Smooth muscle cell of trachea (primary cell): ENCODE measurements at places on chromosomes 12 and 14. TPM values are rescaled to one million over a fixed set of nuclear protein-coding genes. Genes with fewer than 3 reads are reported as not detected.

SPX gene
- 0.50 TPM in 1 of 2 replicates, not detected in the other for total RNA-seq

PTHLH gene
- 0.83 and 1.9 TPM in 2 replicates for total RNA-seq

C14orf119 gene
- 67.8 and 72.4 TPM in 2 replicates for total RNA-seq

LTBP2 gene
- 165 and 248 TPM in 2 replicates for total RNA-seq

SLC41A2 gene
- 22.1 and 26.6 TPM in 2 replicates for total RNA-seq

SLC25A21 gene
- 0.73 and 0.83 TPM in 2 replicates for total RNA-seq

RASAL1 gene
- not detected in 2 replicates for total RNA-seq

CCDC85C gene
- 5.0 and 6.8 TPM in 2 replicates for total RNA-seq

MGP gene
- total RNA-seq = 3.5 and 4.1 TPM in 2 replicates

DIO3 gene
- not detected in 2 replicates for total RNA-seq

OTX2 gene
- not detected in 2 replicates for total RNA-seq

ZC2HC1C gene
- 1.2 and 2.5 TPM in 2 replicates for total RNA-seq

NRIP2 gene
- total RNA-seq = 0.15 and 0.50 TPM in 2 replicates

C14orf132 gene
- 31.9 and 59.4 TPM in 2 replicates for total RNA-seq

SERPINA3 gene
- total RNA-seq = 0.15 and 3.5 TPM in 2 replicates

ANKS1B gene
- 0.66 and 0.87 TPM in 2 replicates for total RNA-seq

SLC7A8 gene
- 14.7 and 24.8 TPM in 2 replicates for total RNA-seq

KRT3 gene
- total RNA-seq = not detected in 2 replicates

P2RX7 gene
- total RNA-seq = 3.8 and 4.6 TPM in 2 replicates

TAS2R13 gene
- 1.3 and 4.7 TPM in 2 replicates for total RNA-seq

GALNT16 gene
- total RNA-seq = 1.9 and 4.6 TPM in 2 replicates

SAV1 gene
- total RNA-seq = 50.0 and 60.9 TPM in 2 replicates

MYO1A gene
- not detected in 2 replicates for total RNA-seq

DERA gene
- total RNA-seq = 46.0 and 86.7 TPM in 2 replicates

KRT78 gene
- total RNA-seq = not detected in 2 replicates
